ENCODE measurements at places on chromosomes 3 and 15.

GRCh38 chr15:65578904-65579728 lies 31.8 kb downstream of the INTS14 start:
- no peak for DNase-seq

GRCh38 chr3:56800130-56800831 lies 1.5 kb downstream of the ARHGEF3 start:
- peak; percentile 80 for DNase-seq

GRCh38 chr15:30791239-30792175 lies 112.2 kb upstream of the FAN1 start:
- peak; percentile 31 for DNase-seq

DNA sequence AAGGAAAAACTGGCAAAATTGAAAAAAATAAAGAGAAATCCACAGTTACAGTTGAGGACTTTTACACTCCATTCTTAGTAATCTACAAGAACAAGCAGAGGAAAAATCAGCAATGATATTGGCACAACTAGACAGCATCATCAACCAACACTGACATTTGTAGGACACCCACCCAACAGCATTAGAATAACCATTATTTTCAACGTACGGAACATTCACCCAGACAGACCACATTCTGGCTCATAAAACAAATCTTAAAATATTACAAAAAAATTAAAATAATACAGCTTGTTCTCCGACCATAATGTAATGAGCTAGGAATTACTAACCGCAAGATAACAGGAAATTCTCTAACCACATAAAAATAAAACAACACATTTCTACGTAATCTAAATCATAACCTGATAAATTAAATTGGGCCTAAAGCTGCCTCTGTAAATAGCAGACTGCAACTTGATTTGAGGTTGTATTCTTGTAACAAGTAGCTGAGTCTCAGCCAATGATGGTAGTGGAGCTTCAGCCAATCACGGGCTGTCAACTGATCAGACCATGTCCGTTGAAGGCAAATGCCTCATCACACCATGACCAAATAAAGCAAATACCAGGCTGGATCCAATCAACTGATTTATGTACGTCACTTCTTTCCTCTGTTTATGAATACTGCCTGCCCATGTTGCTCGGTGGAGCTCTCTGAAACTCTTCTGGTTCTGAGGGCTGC lies 9.2 kb downstream of the PLSCR4 start:
- DNase-seq = no peak

DNA sequence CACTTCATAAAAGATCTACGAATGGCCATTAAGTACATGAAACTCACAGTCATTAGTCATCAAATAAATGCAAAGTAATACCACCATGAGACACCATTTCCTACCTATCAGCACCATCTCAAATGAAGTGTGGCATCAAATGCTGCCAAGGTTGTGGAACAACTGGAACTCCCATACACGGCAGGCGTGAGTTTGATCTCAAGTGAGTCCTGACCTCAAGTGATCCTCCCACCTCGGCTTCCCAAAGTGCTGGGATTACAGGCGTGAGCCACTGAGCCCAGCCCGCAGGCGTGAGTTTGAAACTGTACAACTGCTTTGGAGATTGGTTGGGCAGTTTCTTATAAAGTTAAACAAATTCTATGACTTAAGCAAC lies 28.8 kb upstream of the HDAC11 start:
- peak; percentile 45 for DNase-seq

- DNase-seq = no peak
Observed at GRCh38 chr3:141407047-141407446, 38.7 kb downstream of the ZBTB38 start.

- no peak for DNase-seq
Observed at GRCh38 chr15:88684345-88684744, 45.5 kb downstream of the ISG20 start.

DNA sequence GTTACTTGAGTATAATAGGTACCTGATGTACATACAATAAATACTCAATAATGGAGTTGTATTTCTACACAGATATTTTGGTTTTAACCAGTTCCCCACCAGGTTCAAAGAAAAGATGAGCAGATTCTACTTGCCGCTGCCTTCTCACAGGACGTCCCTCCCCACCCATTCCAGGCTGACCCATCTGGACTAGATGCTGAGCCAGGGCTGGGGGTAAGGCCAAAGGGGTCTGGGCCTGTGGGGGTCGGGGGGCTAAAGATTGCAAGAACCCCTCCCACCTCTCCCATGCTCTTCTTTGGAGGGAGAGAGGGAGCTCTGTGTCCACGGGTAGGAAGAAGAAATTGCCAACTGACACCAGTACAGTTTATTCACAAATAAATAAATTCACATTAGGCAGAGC lies 1.5 kb downstream of the MESP1 start:
- DNase-seq = no peak

GRCh38 chr3:127339928-127340861 lies 52.3 kb upstream of the PRR20G start:
- DNase-seq = no peak

GRCh38 chr3:116087426-116087825 lies 357.9 kb downstream of the LSAMP start:
- DNase-seq = no peak

GRCh38 chr3:57756528-57757401 lies 656 bp downstream of the SLMAP start:
- DNase-seq = peak; percentile 60

DNA sequence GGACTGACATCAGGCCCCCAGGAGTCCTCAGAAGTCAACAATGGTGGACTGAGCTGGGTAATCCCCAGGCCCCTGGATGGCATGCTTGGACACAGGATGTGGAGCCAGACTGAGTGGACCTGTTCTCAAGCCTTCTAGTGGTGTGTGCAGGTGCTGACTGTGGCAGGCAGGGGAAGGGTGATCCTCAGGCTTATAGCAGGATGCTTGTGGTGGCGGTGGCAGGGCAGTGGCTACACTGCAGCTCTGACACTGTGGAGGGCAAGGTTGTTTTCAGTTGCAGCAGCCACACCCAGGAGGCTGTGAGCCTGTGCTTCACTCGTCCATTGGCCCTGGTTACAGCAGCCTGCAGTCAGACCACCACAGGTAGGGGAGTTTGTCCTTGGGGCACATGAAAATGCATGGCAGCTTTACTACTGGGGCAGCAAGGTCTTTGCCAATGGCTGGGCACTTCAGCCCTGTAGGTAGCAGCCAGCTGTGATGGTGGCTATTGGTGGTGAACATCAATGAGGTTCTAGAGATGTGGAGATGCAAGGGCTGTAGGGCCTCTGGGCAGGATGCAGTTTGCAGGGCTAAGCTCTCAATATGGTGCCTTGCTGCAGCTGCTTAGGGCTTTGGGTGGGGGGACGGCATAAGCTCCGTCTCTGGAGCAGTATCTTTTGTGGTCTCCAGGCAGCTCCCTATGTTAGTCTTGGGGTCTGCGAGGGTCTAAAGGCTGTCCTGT lies 17.5 kb upstream of the MYO5A start:
- DNase-seq = no peak

DNA sequence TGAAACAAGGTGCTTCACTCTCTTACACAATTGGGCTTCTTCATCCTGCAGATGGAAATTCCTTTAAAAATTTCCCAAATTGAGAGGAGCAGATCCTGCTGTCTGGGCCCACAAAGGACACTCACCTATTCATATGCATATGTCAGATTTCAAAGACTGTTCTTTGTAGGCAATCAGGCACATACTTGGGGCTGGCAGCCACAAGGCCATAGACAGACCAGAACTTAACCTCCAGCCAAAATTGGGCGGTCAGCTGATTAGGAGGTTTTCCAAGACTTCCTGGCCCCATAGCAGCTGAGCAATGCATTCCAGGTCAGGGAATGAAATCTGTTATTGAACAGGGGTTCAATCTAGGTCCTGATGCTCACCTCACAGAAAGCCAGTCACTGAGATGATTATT lies 15.0 kb upstream of the HPS3 start:
- DNase-seq = no peak

- no peak for DNase-seq
Observed at GRCh38 chr3:11609481-11609880, 34.2 kb downstream of the VGLL4 start.

Data from stimulated activated CD8-positive, alpha-beta memory T cell treated with anti-CD3 and anti-CD28 coated beads, Interleukin-4, amount 100 ng/mL, for 48 hours (primary cell).